ENCODE measurements at places on chromosomes 6 and 20.

GRCh38 chr20:56483970-56484369 lies 15.5 kb downstream of the RTF2 start:
- DNase-seq = no peak

GRCh38 chr6:16274885-16275589 lies 36.6 kb downstream of the GMPR start:
- no peak for DNase-seq

GRCh38 chr20:19903168-19903811 lies 113.9 kb upstream of the NAA20 start:
- DNase-seq = no peak

- DNase-seq = peak; percentile 46
Measured at GRCh38 chr6:37980222-37980595, 160.7 kb downstream of the ZFAND3 start.

GRCh38 chr6:157200611-157201010 lies 122.7 kb downstream of the TMEM242 start:
- DNase-seq = no peak

DNA sequence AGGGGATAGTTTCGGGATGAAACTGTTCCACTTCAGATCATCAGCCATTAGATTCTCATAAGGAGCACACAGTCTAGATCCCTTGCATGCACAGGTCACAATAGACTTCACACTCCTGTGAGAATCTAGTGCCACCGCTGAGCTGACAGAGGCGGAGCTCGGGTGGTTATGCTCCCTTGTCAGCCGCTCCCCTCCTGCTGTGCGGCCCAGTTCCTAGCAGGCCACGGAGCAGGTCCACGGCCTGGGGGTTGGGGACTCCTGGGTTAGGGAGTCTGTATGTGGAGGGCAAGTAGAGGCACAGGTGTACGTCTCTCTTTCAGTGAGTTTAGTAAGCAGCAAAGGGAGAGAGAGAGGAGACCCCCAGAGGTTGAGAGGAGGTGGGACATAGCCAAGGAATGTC lies 30.5 kb upstream of the MDFI start:
- no peak for DNase-seq

- no peak for DNase-seq
Measured at GRCh38 chr6:20661721-20662120, 127.5 kb downstream of the CDKAL1 start.

Data from NCI-H2227 treated with DMSO at 0.1 percent for 48 hours (cell line).